ENCODE measurements at places on chromosomes 2 and 18.

DNA sequence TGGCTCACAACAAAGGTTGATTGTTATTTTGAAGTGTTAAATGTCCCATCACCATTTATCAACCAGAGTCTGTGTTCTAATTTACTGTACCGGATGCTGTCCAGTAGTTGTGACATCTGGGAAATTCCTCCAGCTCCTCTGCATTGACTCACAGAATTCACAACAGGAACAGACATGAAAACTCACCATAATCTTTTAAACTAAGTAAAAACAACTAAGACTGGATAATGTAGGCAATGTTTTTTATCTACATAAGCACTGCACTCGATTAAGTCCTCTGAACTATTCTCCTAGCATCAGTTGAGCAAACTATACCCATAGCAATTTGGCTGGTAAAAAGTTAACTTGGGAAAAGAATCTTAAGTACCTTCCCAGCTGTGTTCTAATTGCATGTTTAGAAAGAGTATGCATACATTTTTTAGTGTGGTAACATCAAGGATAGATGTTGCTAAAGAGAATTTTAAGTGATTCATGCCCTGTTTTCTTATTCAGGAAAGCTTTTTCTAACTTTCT, 42.9 kb upstream of the MYO1B start:
- DNase-seq, result no peak

DNA sequence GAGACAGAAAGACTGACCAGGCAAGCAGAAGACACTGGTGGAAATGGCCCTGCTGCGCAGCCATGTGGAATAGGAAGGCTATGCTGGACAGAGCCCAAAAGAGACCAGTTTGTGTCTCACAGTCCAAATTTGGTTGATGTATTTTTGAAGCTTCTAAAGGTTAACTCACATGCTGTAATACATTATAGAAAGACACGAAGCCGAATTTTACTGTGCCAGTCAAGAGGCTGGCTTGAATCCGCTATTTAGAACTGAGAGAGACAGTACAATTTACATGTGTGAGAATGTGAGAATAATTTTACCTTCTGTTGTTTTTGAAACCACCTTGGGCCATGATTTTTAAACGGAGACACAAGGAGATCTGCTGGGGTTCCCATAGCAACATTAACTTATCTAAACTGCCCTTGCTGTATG, 113.6 kb downstream of the METTL8 start:
- no peak for DNase-seq

DNA sequence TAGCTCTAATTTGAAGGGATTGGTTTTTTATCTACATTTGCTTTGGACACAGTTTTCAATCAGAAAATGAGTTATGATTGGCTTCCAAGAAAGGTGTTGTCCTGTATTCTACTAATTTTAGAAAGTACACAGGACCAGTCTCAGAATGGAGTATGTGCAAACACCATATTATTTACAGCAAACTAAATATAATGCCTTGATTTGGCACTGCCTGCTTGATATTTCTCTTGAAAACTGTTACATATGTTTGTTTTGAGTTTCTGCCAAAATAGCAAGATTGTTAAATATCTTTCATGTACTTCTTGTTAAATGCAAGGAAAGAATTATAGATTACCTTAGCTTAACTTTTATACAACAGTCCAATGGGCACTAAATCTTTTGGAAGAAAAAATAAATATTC, 694.9 kb downstream of the KCNJ3 start:
- DNase-seq, result no peak

DNA sequence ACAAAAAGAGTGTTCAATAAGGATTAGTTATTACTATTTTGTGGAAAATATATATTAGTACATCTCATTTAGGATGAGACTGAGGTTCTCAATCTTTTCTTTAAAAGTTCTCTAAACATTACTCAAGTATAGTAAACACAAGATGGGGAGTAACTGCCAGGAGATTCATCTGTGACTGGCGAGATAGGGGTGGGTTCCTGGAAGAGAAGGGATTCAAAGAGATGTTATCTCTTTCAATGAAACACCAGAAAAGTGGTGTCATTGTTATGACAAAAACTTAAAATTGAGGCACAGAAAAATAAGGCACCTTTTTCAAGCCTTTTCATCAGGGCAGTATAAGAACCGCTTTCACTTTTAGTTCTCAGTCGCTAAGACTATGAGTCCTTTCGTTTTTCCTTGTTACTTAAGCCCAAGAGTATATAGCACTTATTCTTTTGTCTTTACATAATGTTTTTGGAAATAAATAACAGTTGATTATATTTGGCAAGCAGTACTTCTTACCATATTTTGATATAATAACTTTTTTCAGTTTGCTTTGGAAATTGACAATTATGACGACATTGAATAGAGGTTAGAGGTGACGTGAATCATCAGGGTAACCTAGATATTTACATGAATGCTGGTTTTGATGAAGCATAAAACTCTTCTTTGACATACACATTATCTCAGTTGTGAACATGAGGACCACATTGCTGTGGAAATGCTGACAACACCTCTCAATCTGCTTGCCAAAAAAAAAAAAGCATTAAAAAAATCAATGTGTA, 393.9 kb upstream of the TCF4 start:
- DNase-seq, result no peak

DNA sequence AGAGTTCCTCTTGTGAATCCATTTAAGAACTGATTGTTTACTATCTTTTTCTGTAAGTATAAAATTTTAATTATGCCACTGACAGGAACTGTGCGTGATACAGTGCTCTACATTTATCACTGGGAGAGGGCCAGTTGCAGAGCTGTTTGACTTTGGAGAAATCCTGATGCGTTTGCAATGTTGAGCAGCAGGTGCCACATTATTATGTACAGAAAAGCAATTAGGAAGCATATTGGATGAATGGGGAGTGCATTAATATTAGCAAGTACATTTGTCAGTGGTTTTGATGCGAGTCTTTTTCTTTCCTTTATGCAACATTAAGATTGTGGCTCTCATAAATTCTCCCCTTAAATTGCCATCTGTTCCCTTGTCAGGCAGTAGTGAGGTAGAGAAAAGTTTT, 302.3 kb upstream of the FANCL start:
- no peak for DNase-seq

DNA sequence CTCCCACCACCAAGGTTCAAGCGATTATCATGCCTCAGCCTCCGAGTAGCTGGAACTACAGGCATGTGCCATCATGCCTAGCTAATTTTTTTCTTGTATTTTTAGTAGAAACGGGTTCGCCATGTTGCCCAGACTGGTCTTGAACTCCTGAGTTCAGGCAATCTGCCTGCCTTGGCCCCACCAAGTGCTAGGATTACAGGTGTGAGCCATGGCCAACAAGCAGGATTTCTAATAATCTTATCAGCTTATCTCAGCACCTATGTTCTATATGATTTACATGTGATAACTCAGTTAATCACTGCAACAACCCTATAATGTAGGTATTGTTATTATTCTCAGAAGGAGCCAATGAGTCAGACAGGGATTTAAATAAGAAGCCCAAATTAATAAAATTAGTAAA, 80.3 kb downstream of the GORASP2 start:
- no peak for DNase-seq

- no peak for DNase-seq
These were observed 21.9 kb upstream of the RNF149 start for GRCh38 chr2:101330253-101330933.

DNA sequence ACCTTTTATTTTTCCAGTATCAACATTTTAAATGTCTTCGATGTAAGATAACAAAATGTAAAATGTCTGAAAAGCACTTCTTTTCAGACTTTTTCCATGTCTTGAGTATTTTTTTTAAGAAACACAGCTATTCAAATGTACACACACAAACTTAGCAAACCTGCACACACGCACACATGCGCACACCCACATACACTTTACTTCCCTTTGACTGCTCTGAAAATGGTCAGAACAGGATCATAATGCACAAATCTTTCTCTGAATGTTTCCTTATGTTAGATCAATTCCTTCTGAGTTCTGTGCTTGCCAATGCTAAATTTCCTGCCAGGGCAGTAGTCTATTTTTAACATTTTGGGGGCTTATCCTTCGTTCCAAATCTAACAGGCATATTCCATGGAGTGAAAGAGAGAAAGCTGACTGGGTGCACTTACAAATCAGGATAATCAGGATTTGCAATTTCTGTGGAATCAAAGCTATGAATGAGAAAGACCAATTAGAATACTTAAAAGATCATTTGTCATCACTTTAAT, 136.3 kb downstream of the ZEB2 start:
- DNase-seq, result no peak

GRCh38 chr2:39033980-39034379, 86.9 kb downstream of the SOS1 start:
- DNase-seq, result no peak

GRCh38 chr18:51150113-51150700, 47.3 kb downstream of the MEX3C start:
- DNase-seq, result no peak

DNA sequence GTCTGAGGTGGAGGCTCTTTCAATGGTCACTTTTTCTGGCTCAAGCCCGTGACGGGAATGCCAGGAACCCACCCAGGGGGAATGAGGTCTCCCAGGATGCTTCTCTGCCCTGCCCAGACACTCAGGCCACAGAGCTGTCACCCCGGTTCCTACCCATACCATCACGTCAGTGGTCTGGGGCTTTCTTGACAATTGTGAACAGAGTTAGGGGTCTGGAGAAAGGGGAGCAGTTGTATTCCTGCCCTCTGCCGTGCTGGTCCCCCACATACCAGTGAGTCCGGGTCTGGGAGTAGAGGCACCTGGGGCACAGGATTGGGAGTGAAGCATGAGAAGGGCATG, 97.2 kb downstream of the B3GNT2 start:
- no peak for DNase-seq

- no peak for DNase-seq
These were observed 48.2 kb upstream of the REV1 start for GRCh38 chr2:99537910-99538485.

GRCh38 chr2:176455816-176456291, 186.6 kb downstream of the MTX2 start:
- DNase-seq, result no peak

- DNase-seq, result no peak
These were observed 316 bp downstream of the CRIM1 start for GRCh38 chr2:36355890-36356297.

GRCh38 chr2:15983496-15983895, 43.1 kb downstream of the MYCN start:
- DNase-seq, result no peak

- DNase-seq, result peak; percentile 5
These were observed 1351.3 kb upstream of the CHAC2 start for GRCh38 chr2:52416340-52416739.

GRCh38 chr2:521853-522530, 155.2 kb downstream of the TMEM18 start:
- no peak for DNase-seq

DNA sequence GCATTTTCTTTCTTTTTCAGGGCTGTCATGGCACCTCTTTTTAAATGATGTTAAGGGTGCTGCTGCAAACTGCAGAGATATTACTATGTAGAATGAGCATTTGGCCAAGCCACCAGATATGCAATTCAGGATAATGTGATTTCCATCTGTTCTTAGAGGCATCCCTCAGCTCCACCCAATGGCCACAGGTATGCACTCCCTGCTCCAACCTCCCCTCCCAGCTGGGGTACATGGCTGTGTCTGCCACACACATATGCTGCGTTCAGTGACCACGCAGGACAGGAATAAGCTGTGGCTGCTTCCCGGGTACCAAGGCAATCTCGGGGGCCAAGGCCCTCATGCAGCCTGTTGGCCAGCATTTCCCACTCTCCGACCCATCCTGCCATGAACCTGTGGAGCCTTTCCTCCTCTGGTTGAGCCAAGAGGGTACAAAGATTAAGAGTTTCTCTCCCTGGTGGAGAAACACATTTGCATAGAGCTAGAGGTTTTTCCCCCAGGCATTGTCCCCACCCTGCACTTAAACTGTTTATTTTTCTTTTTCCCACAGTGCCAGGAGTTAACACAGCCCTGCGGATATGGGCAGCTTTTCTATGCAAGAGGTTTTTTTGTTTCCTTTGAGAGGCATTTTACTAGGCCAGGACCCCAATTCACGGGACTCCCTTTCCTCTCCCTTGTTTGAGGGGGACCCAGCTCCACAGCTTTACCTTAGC, 147.0 kb downstream of the GCA start:
- DNase-seq, result no peak

GRCh38 chr2:147451902-147452515, 392.8 kb upstream of the ACVR2A start:
- no peak for DNase-seq

DNA sequence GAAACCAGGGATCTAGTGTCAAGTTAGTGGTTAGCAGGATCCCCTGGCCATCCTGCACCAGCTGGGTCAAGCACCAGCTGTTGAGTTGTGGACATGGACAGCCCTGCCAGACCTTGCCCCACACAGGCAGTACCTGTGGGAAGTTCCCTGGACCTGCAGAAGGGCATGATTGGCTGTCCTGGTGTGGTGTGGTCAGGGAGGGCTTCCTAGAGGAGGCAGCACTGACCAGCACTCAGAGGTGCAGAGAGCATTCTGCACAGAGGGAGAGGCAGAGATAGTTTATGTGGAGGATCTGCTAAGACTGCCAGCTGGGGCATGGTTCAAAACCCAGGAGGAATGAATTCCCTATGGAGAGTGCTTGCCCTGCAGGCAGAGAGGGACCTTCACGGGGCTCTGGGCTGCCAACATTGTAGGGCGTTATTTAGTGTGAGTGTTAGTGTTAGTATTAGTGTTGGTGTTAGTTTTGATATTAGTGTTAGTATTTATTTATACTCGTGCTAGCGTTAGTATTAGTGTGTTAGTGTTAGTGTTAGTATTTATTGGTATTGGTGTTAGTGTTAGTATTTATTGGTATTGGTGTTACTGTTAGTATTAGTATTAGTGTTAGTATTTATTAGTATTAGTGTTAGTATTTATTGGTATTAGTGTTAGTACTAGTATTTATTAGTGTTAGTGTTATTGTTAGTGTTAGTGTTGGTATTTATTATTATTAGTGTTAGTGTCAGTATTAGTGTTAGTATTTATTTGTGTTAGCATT, 31.9 kb downstream of the TWIST2 start:
- no peak for DNase-seq

- DNase-seq, result no peak
These were observed 29.9 kb downstream of the GPC1 start for GRCh38 chr2:240465268-240465764.

GRCh38 chr2:8462280-8462679, 219.6 kb upstream of the ID2 start:
- DNase-seq, result peak; percentile 43

DNA sequence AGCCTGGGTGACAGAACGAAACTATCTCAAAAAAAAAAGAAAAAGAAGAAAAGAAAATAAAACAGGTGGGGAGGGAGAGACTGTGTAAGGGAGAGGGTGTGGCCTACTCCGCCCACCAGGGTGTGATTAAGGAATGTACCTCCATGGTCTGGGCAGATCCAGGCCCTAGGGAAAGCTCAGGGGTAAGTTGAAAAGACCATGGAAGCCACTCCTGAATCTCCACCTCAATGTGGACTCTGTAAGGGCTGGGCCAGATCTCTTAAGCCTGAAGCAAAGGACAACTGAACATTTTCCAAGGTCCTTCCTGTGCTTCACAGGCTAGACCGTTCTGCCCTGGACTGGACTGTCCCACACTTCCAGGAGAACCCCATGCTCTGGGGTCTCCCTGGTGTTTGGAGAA, 9.7 kb upstream of the ATG16L1 start:
- no peak for DNase-seq

GRCh38 chr2:233124421-233125080, 64.4 kb downstream of the INPP5D start:
- peak; percentile 86 for DNase-seq

GRCh38 chr2:129747500-129748125, 231.9 kb upstream of the RAB6C start:
- no peak for DNase-seq

Data from OCI-LY7 (cell line).